Astrocyte of the spinal cord (primary cell): ENCODE measurements at places on chromosomes 2 and 18.

- DNase-seq = no peak
Measured at GRCh38 chr2:85534881-85535280, 4.1 kb upstream of the MAT2A start.

- no peak for DNase-seq
Measured at GRCh38 chr2:113351375-113352355, 72.9 kb upstream of the PAX8 start.

GRCh38 chr2:169966454-169966853 lies 139.2 kb downstream of the UBR3 start:
- DNase-seq = no peak

DNA sequence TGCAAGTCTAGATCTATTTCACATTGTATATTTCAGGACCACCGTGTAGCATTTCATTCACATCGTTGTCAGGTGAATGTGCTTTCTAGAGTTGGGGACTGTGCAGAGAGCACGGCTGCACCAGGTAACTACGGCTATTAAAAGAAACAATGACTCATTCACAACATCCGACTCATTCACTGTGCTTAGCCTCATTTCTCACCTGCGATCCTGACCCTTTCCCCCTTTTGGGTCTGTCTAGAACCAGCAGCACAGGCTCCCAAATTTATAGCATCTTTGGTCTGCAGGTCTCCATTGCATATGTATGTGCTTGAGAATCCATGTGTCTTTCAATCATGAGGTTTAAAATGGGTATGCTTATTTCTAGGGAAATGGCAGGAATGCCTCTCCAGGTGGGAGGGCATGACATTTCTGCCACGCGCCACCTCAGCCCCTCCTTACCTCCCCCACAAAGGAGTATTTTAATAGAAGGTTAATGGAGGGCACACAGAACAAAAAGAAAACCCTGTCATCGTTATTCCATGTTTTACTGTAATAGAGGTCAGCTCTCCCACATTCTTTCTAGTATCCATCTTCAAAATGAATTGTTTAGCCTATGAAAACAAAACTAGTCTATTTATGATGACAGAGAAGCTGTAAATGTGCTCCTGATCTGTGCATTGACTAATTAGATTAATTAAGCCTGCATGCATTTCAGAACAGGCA lies 246.7 kb upstream of the EPHA4 start:
- no peak for DNase-seq

- no peak for DNase-seq
Measured at GRCh38 chr2:19751631-19752030, 150.2 kb downstream of the TTC32 start.

DNA sequence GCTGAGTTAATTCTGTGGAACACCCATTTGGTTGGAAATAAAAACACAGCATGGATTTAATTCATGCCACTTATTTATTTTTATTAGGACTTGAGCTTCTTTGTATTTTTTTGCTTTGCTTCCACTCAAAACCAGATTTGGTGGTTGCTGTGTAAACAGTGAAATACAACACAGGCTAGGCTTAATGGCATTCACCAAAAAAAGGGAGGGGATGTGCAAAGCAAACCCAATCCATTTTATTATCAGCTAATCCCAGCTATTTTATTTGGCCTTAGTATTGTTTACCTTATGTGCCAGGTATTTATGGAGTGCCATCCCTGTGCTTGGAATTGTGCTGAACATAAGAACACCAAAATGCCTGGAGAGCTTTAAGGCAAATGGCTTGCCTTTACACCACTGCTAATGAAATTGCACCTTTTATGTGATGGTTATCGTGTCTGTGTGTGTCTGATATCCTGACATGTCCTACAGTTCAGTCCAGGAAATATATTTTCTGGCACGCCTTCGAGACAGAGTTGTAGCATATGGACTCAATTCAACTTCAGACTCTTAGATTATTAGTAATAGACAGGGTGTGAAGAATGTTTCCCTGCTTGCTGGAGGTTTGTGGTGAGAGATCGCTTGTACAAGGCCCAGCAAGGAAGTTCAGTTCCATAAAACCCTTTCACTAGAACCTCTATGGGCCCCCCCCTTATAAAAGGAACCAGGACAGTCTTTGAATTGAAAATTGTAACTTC lies 99.6 kb downstream of the PRPF40A start:
- no peak for DNase-seq

- no peak for DNase-seq
Measured at GRCh38 chr2:241116606-241117560, 14.8 kb upstream of the MTERF4 start.

GRCh38 chr18:63058521-63058920 lies 261.0 kb downstream of the BCL2 start:
- DNase-seq = no peak

DNA sequence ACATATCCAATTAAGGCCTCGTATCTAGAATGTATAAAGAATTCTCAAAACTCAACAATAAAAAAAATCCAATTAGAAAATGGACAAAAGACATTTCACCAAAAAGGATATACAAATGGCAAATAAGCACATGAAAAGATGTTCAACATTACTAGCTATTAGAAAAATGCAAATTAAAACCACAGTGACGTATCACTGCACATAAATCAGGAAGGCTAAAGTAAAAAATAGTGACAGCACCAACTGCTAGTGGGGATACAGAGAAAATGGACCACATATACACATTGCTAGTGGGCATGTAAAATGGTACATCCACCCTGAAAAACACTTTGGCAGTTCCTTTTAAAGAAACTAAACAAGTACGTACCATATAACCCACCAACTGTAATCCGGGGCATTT lies 59.7 kb downstream of the SMAD4 start:
- no peak for DNase-seq

DNA sequence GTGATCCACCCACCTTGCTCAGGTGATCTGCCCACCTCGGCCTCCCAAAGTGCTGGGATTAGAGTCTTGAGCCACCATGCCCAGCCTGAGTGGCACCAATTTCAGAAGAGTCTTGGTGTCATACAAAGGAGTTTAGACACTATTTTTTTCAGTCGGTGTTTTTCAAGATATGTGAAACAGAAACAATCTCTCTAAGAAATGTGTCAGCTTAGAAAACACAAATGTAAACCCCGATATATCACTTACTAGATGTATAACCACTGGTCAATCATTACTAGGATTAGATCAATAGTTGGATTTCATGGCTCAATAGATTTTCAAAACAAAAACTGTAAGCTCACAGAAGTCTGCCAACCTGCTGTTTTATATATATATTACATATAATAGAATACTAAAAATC lies 67.2 kb upstream of the FRZB start:
- no peak for DNase-seq

DNA sequence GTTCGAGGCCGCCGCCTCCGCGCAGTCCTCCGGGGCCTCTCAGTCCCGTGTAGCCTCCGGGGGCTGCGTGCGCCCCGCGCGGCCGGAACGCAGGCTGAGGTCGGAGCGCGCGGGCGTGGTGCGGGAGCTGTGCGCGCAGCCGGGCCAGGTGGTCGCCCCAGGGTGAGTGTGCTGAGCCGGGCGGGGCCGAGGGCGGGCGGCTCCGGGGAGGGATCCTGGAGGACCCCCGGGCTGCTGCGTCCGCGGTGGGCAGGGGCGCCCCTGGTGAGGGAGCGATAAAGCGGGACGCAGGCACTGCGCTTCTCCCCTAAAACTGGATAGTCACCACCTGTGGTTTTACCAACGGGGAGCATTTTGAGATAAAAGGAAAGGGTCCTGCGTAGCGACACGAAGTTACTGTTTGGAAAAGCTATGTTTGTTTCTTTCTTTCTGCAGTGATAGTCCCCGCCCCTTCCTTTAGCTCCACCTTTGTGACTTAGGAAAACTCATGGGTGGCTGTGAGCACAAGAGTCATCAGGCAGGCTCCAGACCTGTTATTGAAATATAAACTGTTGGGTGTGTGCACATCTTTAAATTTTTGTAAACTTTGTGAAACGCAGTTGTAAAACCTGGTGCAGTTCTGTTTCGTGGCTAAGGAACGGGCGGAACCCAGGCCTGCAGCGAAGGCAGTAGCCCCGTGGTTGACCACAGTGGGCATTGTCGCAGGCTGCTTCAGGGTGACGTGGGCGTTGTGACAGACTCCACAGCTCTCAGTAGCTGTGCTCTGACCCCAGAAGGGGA lies 687 bp downstream of the CTDP1 start:
- DNase-seq = peak; percentile 42

GRCh38 chr2:61255580-61256437 lies 93.8 kb downstream of the C2orf74 start:
- peak; percentile 58 for DNase-seq

DNA sequence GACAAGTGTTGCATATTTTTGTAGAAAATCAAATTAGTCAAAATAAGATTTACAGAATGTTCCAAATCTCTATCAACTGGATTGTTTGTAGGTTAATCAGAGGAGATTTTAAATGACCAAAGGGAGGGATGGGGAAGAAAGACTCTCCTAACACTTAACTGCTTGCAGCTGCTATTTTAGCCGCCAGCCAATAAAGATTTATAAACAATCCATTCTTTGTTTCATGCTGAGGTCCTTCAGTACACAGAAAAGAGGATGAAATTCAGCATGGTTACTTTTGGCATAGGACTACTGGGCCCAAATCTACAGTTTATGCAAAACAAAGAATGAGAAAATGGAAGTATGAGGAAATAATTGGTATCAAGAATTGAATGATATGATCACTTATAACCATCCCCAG lies 86.4 kb upstream of the FN1 start:
- no peak for DNase-seq

- DNase-seq = peak; percentile 38
Measured at GRCh38 chr2:239979243-239980023, 45.7 kb downstream of the NDUFA10 start.

- peak; percentile 20 for DNase-seq
Measured at GRCh38 chr2:207767461-207768167, 2.1 kb downstream of the FZD5 start.

GRCh38 chr2:6073191-6074088 lies 381.3 kb downstream of the SOX11 start:
- DNase-seq = peak; percentile 95

DNA sequence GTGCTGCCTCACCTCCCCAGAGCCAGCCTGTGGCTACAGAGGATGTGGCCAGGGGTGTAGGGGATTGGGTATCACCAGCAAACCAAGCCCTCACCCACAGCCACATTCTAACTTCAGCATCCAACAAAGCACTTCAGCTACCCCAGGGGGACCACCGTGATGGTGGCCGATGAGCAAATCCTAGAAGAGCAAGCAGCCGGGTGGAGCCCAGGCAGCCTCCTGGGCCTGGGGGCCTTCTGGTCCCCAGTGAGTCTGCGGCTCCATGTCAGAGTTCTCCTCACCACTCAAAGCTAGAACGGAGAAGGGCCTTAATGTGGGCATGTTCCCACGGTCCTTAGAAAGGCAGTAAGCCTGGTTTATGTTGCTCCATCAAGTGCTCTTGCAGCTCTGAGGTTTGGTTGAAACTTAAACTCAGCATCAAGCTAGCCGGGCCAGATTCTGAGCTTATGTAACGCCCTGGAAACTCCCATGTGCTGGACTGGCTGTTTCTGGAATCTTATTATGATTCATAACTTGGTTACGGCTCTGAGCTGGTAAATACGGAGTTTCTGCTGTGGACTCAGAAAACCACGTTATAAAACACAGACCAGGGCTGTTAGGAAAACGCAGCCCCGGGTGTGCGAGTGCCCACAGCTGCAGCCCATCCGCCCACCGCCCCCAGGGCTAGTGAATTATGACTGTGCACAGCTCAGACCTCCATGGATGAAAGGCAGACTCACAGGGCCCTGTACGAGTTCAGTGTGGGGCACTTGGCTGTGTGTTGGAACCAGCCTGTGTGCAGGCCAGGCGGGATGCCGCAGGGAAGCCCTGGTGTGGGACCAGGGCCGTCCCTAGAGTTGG lies 99.8 kb downstream of the SEPTIN10 start:
- peak; percentile 83 for DNase-seq

GRCh38 chr2:173282795-173283545 lies 71.7 kb upstream of the CDCA7 start:
- DNase-seq = no peak

GRCh38 chr18:36728345-36728744 lies 100.5 kb downstream of the TPGS2 start:
- no peak for DNase-seq

GRCh38 chr2:233007270-233007669 lies 5.8 kb downstream of the NGEF start:
- DNase-seq = no peak

DNA sequence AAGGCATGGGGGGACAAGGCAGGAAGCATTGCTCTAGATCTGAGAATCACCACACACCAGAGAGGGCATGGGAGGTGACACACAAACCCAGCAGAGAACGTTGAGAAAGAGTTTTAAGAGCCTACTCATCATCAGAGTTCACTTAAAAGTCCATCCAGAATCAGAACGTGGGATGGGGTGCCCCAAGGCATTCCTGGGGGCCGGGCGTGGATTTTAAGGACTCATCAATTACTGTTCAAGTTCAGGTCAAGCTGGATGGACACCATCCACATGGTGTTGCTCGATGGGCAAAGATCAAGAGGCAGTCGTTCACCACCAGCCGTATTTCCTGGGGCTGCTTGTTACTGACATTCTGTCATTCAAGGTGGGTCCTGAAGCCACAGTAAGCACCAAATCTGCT lies 34.9 kb downstream of the BCL11A start:
- DNase-seq = no peak

GRCh38 chr2:147171941-147172340 lies 672.9 kb upstream of the ACVR2A start:
- no peak for DNase-seq

DNA sequence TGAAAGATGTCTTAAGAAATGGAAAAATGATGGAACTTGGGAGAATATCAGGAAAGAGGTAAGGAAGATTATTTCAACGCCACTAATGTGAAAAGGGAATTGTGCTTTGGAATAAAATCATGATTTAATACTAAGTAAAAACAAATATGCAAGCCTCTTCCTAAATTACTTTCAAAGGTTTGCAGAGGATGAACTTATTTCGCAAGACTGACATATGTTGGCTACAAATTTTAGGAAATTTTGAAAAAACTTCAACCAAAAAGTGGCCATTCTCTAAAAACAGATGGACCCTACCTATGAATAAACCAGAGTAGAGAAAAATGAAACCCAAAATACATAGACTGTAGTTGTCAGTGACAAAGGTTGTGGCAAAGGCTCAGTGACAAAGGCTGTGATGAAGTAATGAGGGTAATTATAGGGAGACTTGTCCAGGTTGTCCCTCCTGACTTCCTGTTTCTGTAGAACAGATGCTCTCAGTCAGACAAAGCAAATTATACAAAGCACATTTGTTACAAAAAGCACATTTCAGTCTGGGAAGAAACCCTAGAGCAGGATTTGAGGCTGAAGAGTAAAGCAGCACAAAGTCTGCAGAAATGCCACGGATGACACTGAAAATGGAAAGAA lies 39.5 kb downstream of the SFT2D3 start:
- DNase-seq = no peak

DNA sequence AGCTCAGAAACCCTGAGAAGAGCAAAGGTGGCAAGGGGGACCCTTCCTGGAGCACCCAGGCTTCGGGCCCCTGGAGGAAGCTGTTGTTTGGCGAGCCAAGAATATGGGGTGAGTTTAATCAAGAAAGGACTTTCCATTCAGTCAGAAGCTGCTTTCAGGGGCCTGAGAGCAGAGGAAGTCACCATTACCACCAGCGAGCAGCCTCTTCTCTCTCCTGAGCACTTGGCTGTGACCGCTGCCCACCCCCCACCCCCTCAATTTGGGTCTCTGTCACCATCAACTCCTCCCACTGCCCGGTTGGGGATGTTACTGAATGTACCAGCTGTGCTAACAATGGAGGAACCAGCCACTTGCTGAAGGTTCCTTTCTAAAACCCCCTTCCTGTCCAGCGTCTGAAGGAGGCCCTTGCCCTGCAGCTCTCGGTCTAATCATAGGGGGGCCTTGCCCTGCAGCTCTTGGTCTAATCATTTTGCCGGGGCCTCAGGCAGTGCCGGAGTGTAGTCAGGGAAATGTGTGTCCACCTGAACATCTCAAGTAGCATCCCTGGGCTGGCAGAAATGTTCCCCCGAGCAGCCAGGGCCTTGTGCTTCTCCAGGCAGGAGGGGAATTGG lies 943 bp downstream of the INPP5D start:
- no peak for DNase-seq

GRCh38 chr18:54100920-54101470 lies 123.5 kb downstream of the MBD2 start:
- DNase-seq = no peak
